ENCODE measurements at places on chromosomes 2 and 18.
A peak's percentile ranks its signal among the peaks of the same experiment; 100 is the strongest.

DNA sequence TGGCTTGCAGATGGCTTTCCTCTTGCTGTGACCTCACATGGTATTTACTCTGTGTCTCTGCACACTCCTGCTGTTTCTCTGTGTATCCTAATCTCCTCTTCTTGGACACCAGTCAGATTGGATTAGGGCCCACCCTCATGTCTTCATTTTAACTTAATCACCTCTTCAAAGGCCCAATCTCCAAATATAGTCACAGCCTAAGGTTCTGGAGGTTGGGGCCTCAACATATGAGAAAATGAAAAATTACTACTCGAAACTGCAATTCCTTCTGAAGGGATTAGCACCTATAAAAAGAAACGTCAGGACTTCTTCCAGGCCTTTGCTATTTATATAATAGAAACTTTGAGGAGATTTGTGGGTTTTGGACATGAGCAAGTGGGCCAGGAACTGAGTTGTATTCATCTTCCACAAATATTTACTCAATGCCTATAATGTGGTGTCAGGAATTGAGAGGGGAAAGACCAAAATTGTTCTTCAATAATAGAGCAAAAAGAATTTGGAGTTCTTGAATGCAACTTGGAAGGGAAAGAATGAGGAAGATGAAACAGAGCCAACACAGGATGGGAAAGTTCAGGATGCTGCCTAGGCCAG, 270.0 kb upstream of the FN1 start:
- DNase-seq: no peak

DNA sequence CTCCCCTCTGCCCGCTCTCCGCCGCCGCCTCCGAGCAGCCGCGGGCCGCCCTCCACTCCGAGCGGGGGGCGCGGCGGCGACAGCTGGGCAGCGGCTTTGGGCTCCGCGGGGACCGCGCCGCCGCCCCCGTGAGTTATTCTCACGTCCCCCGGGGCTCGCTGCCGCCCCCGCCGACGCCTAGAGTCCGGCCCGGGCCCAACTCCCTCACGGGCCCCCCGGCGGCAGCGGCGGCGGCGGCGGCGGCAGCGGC, 645 bp downstream of the MIB1 start:
- peak; percentile 12 for DNase-seq

DNA sequence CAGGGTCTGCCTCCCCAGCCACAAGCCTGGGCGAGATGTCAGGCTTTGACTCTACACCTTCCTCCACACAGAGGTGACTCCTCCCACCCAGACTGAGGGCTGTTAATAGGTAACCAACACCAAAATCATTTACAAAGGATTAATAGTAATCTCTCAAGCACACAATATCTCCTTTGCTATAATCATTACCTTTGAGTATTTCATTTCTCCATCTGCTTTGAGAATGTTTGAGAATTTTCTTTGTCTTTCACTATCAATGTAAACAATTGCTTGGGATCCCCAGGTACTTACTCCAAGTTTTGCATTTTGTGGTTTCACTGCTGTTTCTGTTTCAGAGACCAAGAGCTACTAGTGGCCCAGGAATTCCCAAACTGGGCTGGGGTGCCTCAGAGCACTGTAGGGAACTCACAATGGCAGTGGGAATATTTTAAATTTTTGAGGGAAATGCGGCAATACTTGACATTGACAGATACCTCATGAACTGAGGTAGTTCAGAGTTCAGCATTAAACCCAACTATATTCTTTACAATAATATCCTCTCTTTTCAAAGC, 166.4 kb upstream of the MGAT5 start:
- no peak for DNase-seq

DNA sequence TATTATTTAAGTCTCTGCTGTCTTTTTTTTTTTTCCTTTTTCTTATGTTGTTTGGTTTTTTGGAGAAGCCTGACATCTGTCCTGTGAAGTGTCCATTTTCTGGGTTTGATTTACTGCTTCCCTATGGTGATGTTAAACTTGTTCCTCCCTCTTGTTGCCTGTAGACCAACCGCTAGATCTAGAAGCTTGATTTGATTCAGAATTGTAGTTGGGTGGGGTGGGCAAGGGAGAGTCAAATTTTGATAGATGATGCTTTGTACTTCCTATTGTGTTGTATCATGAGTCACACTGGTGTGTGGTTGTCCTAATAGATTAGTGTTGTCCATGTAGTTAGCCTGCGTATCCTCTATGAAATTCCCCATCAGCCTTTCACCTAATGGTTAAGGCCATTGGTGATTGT, 35.4 kb downstream of the CAB39 start:
- DNase-seq: no peak

GRCh38 chr18:76756531-76757253, 65.7 kb upstream of the ZNF236 start:
- DNase-seq: no peak

- DNase-seq: no peak
These were observed 90.7 kb downstream of the CRIM1 start for GRCh38 chr2:36446294-36446693.

DNA sequence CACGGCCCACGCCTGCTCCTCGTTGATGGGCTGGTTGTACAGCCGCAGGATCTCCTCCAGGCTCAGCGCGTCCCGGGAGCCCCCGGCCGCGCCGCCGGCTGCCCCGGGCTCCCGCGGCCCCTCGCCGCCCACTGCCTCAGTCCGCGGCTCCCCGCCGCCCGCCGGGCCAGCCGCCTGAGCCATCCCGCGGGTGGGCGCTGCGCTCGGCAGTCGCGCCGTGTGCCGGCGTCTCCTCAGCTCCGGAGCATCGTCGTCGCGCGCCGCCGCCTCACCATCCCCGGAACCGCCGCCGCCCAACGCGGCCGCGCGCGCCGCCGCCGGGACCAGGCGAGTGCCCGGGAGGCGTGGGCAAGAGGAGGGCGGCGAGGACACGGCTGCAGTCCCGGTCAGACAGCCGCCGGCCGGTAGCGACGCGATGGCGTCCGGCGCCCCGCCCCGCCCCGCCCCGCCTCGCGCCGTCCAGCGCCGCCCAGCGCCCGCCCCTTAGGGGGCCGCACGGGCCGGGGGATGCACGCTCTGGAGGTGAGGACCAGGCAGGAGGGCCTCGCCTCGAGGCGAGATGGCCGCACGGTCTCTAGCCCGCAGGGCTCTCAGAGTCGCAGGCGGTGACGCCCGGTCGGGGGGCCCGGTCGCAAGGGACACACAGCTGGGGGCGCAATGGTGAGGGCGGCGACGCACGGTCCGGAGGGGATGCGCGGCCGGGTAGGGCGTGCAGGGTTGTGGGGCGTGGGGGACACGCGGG, at the start of gene SPIRE1:
Gene SPIRE1 (minus strand): TSS at position 424 of the 742 bp plus-strand sequence. CDS start 241 bp downstream, at position 183.
- DNase-seq: no peak

DNA sequence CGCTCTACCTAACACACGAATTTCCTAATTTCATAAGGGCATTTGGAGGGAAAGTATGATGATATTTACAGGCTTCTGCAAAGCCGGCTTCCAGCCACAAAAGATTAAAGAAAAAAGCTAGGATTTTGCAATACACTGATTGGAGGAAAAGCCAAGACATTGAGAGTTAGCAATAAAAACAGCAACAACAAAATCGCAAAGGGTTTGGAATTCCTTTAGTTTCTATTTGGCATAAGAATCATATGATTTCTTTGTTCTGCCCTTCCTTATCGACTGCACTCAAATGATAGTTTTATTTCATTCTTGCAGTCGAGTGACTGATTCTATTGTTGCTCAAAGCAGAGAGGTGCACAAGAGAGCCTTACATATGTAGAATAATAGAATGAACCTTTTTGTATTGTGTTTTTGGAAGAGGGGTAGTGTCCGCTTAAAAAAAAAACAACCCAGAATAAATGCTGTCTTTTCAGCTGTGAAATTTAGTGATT, 3.9 kb upstream of the ZNF532 start:
- DNase-seq: no peak

- DNase-seq: no peak
These were observed 726 bp downstream of the C2orf69 start for GRCh38 chr2:199911877-199912161.

DNA sequence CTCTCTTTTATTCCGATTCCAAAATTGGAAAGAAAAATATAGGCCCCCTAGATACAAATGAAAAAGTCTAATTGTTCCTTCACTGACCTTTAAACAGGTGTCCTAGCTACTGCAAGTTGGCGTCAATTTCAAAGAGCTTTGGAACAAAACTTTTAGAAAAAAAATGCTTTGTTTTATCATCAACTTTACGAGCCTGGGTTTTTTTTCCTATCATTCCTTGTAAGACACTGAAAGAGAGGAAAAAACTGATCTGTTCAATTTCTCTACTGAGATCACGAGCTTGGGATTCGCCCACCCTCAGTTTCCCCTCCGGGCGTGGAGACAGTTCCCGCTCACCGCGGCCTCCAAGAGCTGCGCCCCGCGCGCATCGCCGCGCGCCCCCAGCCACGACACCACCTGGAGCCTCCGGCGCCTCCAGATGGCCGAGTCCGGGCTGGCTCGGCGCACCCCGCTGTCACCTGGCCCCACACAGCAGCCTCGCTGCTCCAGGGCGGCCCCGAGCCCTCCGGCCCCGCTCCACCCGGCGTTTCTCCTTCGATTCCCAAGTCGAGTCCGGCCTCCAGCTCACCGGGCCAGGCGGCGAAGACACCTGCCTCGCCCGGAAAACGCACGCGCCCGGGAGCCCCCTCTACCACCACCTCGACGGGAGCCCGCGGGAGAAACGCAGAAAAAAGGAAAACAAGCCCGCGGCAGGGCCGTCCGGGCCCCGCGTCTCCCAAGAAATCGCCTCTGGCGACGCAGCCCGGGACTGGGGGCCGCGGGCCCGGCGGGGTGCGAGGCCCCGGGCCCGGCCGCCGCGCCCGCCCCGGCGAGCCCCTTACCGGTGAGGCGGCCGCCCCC, 656 bp downstream of the TBC1D8 start:
- DNase-seq: no peak

DNA sequence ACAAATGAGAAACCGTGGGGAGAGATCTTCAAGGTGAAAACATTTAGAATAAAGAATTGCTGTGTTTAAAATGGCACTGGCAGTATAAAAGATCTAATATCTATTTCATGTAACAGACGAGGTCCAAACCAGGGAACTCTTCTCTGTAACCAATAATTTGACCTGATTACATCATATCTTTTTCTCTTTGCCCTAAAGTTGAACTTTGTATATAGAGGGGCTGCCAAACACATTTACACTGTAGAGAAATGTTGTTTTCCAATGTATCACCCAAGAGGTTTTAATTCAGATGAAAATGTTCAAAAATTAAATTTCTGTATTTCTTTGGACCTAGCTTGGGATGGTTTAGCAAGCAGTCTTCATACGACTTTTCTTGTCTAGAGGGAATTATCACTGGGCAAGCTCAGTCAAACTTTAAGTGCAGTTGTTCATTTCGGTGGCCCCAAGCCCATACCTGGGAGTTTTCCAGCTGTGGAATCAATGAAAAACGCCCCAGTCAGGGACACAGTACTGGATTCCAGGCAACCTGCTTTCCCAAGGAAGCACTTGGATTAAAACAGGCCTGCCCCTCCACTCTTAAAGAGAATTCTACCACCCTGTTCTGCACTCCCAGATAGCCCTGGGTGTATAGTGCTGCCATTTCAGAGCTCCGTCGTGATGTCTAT, 208.5 kb upstream of the FN1 start:
- DNase-seq: no peak

- no peak for DNase-seq
These were observed 21.2 kb downstream of the TYMS start for GRCh38 chr18:678482-679182.

- no peak for DNase-seq
These were observed 43.6 kb downstream of the MRPS5 start for GRCh38 chr2:95077861-95078603.

- no peak for DNase-seq
These were observed 315.0 kb downstream of the LPIN1 start for GRCh38 chr2:12061286-12062052.

DNA sequence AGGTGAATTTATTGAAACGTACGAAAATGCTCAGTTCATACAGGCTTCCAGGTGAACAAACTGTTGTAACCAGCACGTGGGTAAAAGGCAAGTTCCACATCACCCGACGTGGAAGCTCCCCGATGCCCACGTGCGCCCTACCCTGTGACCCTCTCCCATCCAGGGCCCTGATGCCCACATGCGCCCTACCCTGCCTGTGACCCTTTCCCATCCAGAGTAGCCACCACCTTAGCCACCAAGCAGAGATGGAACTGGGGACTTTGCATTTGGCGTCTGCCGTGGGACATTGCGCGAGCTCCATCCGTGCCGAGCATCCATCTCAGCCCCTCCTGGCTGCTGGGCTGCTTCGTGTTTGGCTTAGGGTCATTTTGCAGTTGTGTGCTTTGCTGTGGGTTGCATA, 37.5 kb downstream of the ANO7 start:
- no peak for DNase-seq

DNA sequence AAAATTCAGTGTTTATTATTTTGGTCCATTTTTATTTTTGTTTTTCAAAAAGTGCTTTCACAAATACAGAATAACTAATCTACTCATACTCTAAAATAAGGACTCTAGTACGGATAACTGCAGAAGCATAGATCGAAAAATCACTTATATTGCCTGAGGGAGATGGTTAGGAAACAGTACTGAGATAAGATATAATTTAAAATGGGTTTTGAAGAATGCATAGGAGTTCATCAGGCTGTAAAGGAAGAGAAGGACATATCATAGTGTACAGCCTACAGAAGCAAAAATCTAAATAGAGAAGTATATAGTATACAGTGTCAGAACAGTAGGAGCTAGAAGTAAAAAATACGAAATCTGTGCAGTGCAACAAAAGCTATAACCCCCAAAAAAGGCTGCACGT, 247.4 kb downstream of the SOX11 start:
- DNase-seq: no peak

DNA sequence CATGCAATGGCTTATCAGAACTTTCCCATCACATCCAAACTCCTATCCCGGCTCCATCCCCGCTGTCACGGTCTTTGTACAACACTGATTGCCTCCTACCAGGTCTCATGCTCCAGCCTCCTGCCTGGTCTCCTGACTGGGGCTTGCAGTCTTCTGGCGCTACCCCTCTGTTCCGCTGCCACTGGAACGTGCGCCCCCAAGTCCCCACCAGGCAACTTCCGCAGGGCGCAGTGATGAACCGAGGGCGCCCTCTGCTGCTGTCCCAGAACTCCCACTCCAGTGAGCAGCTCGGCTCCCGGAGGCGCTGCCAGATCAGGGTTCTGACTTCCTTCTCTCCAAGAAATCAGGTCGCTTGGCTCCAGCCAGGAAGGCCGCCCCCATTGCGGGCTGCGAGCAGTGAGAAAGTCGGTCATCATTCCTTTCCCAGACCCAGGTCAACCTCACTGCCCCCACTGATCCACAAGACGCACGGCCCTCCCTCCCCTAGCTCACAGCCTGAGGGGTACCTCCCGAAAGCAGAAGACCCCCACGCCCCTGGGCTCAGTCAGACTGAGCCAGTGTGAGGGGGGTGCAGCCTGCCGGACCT, 43.9 kb upstream of the RAB11FIP5 start:
- DNase-seq: no peak

GRCh38 chr2:197179744-197180498, 130.7 kb downstream of the ANKRD44 start:
- DNase-seq: no peak

GRCh38 chr2:69828938-69829255, 563 bp upstream of the GMCL1 start:
- DNase-seq: no peak

DNA sequence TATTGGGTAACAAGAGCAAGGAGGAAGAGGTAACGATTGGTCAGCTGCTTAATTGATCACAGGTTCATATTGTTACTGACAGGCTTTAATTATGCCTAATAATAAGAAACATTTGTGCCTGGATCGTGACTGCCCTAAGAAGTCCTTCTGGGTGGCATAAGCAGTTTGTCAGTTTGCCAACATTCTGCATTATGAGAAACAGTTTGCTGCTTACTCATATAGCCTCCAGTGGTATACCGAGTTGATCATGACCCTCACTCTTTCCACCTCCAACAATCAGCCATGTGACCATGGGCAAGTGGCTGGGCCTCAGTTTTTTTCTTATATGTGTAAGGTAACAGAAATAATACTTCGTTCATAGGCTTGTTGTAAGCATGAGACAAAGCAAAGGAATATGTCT, 96.6 kb upstream of the CABLES1 start:
- no peak for DNase-seq

- no peak for DNase-seq
These were observed 303.8 kb upstream of the KLHL14 start for GRCh38 chr18:33076601-33077000.

All from stimulated activated CD8-positive, alpha-beta memory T cell treated with anti-CD3 and anti-CD28 coated beads, Interleukin-7, amount 100 ng/mL, for 24 hours (primary cell).